ENCODE measurements at places on chromosomes 1 and 21.

DNA sequence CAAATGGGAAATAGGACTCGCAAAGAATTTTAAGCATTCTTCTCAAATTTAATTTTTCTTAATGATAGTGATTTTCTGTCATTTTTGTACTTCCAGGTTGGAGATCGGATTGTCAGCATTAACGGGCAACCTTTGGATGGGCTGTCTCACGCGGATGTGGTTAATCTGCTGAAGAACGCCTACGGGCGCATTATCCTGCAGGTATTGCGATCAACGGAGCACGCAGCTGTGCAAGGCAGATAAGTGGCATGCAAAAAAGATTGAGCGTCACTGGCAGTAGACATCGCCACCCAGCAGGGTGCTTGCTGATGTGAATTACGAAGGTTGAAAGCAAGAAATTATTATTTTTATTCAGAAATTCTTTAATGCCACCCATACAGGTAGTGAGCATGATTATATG, 65.9 kb upstream of the L1TD1 start:
- no peak for DNase-seq

DNA sequence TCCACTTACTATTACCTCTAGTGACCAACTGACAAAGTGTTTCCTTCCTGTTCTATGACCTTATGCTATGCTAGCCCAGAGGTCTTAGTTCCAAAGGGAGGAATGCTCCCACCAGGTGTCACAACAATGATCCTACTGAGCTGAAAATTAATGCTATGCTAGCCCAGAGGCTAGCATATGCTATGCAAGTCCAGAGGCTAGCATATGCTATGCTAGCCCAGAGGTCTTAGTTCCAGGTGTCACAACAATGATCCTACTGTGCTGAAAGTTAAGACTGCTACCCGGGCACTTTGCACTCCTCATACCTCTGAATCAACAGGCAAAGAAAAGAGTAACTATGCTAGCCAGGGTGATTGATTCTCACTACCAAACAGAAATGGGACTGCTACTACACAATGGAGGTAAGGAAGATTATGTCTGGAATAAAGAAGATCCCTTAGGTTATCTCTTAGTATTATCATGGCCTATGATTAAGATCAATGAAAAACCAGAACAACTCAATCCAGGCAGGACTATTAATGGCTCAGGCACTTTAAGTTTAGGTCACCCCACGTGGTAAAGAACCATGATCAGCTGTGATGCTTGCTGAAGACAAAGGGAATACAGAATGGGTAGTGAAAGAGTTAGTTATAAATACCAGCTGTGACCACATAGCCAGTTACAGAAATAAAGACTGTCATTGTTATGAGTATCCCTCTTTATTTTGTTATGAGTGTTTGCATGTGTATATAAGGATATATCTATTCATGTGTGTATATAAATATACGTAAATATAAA, 114.1 kb downstream of the CSMD2 start:
- no peak for DNase-seq

GRCh38 chr1:9269078-9269501, 23.6 kb upstream of the SPSB1 start:
- no peak for DNase-seq

GRCh38 chr1:24990779-24991641, 60.9 kb upstream of the RUNX3 start:
- DNase-seq: no peak

DNA sequence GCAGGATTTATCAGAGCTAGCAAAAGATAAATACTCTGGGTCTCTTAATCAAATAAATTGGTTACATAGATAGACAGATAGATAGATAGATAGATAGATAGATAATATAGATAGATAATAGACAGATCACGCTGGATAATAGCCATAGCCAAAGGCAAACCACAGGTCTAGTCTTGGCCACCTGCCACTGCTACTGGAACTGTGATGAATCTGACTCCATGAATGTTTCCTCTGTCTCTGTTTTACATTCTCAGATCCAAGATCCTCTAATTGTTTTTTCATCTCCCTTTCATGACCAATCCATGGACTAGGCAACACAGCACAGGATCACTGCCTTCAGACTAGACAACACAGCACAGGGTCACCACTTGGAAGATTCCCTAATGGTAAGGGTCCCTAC, 444.7 kb upstream of the NFIA start:
- DNase-seq: no peak

- no peak for DNase-seq
Observed at GRCh38 chr1:229562686-229563085, 4.2 kb upstream of the ABCB10 start.

DNA sequence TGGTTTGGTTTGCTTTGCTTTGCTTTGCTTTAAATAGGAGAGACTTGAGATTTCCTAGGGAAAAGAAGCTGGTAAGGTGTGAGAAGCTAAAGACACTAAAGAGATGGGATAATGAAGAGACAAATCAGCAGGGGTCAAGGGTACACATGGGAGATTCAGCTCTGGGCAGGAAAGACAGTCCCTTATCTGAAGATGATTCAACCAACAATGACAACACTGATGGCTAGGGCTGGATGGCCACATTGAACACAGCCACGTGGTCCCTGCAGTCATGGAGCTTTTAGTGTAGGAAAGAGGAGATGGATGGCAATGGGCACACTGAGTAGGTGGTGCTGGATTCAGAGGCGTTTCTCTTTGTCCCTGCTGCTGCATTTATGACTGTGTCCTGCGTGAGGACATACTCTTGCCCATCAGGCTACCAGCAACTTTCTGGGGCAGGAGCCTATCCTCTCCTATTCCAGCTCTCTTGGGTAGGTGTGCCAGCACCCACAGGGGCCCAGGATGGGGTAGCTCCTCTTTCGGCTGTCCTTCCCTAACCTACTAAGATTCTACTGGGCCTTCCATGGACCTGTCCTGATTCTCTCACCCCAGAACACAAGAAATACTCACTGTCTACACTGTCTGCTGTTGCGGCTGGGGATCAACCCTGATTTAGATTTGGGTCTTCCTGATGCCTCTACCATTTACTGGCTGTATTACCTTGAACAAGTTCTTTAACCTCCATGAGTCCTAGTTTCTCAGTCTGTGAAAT, 1.4 kb upstream of the SHISA4 start:
- DNase-seq: no peak

DNA sequence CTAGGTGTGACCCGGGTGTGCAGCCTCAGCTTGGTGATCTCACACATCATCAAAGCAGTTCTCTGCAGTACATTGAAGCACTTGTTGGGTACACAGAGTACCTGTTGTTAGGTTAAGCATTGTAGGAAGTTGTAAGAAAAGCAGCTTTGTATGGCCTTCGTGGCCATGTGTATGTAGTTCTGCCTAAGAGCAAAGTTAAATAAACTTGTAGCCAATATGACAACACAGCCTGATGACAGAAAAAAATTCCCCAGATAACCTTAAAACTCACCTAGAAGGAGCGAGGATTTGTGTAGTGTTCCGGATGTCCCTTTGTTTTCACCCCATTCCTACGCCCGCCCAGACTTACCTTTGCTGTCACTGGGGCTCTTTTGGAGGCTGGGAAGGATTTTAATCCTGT, 48.0 kb downstream of the DISC1 start:
- no peak for DNase-seq

Measured in hindlimb muscle (tissue), 1 donor.